Endothelial cell of umbilical vein (primary cell): ENCODE measurements at places on chromosomes 2 and 18. TPM values are rescaled to one million over a fixed set of nuclear protein-coding genes. Genes with fewer than 3 reads are reported as not detected.
A peak's percentile ranks its signal among the peaks of the same experiment; 100 is the strongest.

The AQP12B gene
- not detected in 2 replicates for polyA plus RNA-seq

The AMER3 gene
- polyA plus RNA-seq, result not detected in 2 replicates

The BIN1 gene
- polyA plus RNA-seq, result 25.8 and 26.3 TPM in 2 replicates

The BOK gene
- 95.5 and 132 TPM in 2 replicates for polyA plus RNA-seq

The PDE6D gene
- polyA plus RNA-seq, result 36.8 and 38.6 TPM in 2 replicates

The FKBP1B gene
- 40.2 and 44.6 TPM in 2 replicates for polyA plus RNA-seq

The TRIP12 gene
- polyA plus RNA-seq, result 37.8 and 53.8 TPM in 2 replicates

The FEV gene
- not detected in 2 replicates for polyA plus RNA-seq

The GPR17 gene
- polyA plus RNA-seq, result 0.10 and 0.11 TPM in 2 replicates

The KCNS3 gene
- polyA plus RNA-seq, result 0.75 and 1.0 TPM in 2 replicates

DNA sequence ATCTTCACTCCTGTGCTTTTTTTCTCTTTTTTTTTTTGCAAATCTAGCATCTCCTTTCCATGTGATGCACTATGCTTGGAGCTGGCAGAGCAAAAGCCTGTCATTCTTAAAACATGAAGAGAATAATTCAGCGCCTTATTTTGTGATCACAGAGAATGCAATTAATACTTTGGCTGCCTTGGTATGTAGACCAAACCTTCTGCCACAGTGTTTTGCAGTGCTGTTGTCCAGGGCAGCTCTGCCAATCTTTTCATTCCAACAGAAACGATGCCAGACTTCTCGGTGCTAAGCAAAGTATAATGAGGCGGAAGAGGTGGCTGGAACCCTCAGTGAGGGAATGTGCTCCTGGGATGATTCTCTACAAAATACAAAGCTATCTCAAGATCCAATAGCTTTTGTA, 25.6 kb downstream of the BCL2 start:
- H3K4me3 ChIP-seq, result no peak overlapping the region
- H3K27me3 ChIP-seq, result no peaks in the 10 kb centered on the region
- H3K4me1 ChIP-seq, result peaks cover 3% of the 10 kb centered on the region
- H3K27ac ChIP-seq, result no peak overlapping the region

DNA sequence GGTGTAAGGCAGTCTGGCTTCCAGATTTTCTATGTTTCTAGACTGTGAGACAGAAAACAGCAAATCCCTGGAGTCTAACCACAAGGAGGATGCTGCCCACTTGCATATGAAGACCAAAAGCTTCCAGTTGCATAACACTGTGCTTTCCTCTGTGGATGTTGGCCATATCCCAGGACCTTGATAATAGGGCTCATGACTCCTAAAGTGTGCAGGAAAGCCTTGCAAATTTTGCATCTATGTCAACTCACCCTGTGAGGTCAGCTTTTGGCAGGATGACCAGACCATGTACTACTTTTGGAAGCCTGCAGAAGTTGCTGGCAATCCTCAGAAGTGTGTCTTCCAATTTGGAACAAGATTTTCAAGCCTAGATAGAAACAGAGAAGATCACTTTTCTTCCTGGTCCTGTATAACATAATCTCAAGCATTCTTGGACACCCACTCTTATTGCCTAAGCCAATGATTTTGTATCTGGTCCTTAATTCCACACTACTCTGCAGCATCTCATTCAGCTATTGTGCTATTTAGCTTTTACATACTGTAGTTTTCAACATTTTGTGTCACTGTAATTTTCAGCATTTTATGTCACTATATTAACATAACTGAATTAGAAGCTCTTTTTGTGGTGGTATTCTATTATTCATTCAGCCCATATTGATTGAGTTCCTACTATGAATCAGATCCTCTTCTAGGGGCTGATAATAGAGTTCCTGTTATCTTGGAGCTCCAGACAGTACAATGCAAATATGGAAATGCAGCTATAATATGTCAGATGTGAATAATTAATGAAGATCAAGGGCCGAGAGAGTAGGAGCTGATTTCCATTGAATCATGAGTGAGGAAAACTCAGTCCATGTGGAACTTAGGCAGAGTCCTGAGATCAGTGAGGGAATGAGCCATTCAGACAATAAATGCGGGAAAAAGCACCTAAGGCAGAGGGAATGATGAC, 85.3 kb upstream of the RAB27B start:
- peaks cover 7% of the 10 kb centered on the region for H3K4me1 ChIP-seq
- H3K27ac ChIP-seq, result no peak overlapping the region
- H3K27me3 ChIP-seq, result no peaks in the 10 kb centered on the region
- H3K4me3 ChIP-seq, result no peak overlapping the region
- no peaks in the 10 kb centered on the region for H3K36me3 ChIP-seq

DNA sequence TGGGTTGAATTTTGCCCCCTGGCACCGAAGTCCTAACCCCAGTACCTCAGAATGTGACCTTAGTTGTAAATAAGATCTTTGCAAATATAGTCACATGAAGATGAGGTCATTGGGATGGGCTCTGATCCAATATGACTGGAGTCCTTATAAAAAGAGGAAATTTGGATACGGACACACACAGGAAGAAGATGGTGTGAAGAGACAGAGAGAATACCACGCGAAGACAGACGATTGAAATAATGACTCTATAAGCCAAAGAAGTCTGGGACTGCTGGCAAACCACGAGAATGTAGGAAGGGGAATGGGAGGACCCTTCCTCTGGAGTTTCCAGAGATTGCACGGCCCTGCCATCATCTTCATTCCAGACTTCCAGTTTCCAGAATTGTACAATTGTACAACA, 98.6 kb downstream of the CPO start:
- H3K27me3 ChIP-seq, result no peaks in the 10 kb centered on the region
- H3K36me3 ChIP-seq, result no peaks in the 10 kb centered on the region

GRCh38 chr2:192090911-192091310, 103.8 kb downstream of the TMEFF2 start:
- no peaks in the 10 kb centered on the region for H3K27me3 ChIP-seq
- DNase-seq, result no peak

GRCh38 chr2:232925153-232925820, 55.2 kb downstream of the SNORC start:
- no peaks in the 10 kb centered on the region for H3K36me3 ChIP-seq
- no peak overlapping the region for H3K4me3 ChIP-seq
- no peak for DNase-seq
- H3K27ac ChIP-seq, result no peak overlapping the region
- H3K4me1 ChIP-seq, result peaks cover 3% of the 10 kb centered on the region
- peaks cover 32% of the 10 kb centered on the region for H3K27me3 ChIP-seq

DNA sequence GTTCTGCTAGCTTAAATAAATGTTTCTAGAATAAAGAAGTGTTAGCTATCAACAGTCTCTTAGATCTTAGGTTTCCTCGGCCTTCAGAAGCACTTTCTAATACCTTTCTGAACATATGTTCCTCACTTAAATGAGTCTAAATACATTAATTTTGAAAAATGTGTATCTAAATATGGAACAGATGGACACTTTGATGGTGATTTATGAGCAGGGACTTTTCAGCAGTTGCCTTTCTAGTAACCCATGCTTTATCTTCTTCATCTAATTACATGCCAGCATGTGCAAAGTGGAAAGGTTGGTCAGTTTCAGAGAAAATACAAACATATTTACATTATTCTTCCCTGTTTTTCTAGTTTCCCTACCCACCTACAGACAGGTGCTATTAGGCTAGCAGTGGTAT, 797.0 kb upstream of the CHAC2 start:
- H3K36me3 ChIP-seq, result no peaks in the 10 kb centered on the region
- no peaks in the 10 kb centered on the region for H3K27me3 ChIP-seq
- no peaks in the 10 kb centered on the region for H3K4me1 ChIP-seq
- DNase-seq, result no peak
- no peak overlapping the region for H3K27ac ChIP-seq

GRCh38 chr2:233075966-233076339, 15.8 kb downstream of the INPP5D start:
- H3K27ac ChIP-seq, result no peak overlapping the region
- DNase-seq, result peak; percentile 17
- H3K4me3 ChIP-seq, result no peak overlapping the region
- peaks cover 18% of the 10 kb centered on the region for H3K4me1 ChIP-seq

DNA sequence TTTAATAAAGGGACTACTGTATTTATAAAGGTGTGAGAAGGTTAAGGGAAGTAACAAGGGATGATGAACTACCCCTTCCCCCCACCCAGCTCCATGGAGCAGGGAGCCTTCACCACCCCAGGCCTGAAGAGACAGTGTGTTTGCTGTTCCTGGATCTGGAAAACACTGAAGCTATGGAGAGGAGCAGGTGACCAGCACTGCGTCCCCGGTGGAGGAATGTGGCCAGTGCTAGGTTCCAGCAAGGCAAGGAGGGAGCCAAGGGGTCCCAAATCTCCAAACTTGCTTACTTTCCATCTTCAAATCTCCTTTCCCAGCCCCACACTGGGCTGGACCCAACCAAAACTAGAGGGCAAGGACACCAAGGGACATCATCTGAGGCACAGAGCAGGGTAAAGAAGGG, 128.7 kb upstream of the CD302 start:
- no peak overlapping the region for H3K4me3 ChIP-seq
- H3K27ac ChIP-seq, result no peak overlapping the region
- DNase-seq, result no peak

GRCh38 chr2:27275211-27276150, at the start of gene DNAJC5G:
TSS of gene DNAJC5G (plus strand) at chr2:27275433. CDS start at chr2:27276729, 1,296 bp downstream.
- H3K27ac ChIP-seq, result no peak within 1 kb of the TSS
- DNase-seq, result no peak
- H3K27me3 ChIP-seq, result no peaks in the 10 kb centered on the region
- no peaks in the 10 kb centered on the region for H3K36me3 ChIP-seq
- peaks cover 6% of the 10 kb centered on the region for H3K4me1 ChIP-seq

- no peaks in the 10 kb centered on the region for H3K4me1 ChIP-seq
- DNase-seq, result peak; percentile 52
- no peak overlapping the region for H3K27ac ChIP-seq
- H3K36me3 ChIP-seq, result no peaks in the 10 kb centered on the region
- H3K4me3 ChIP-seq, result no peak overlapping the region
- no peaks in the 10 kb centered on the region for H3K27me3 ChIP-seq
Observed at GRCh38 chr2:94986392-94986963, 39.0 kb upstream of the MAL start.

GRCh38 chr18:77632758-77633157, 383.1 kb downstream of the GALR1 start:
- H3K27me3 ChIP-seq, result no peaks in the 10 kb centered on the region
- DNase-seq, result no peak
- H3K36me3 ChIP-seq, result no peaks in the 10 kb centered on the region
- H3K4me1 ChIP-seq, result no peaks in the 10 kb centered on the region
- H3K4me3 ChIP-seq, result no peak overlapping the region

- no peak overlapping the region for H3K4me3 ChIP-seq
- H3K27me3 ChIP-seq, result no peaks in the 10 kb centered on the region
- no peak overlapping the region for H3K27ac ChIP-seq
- DNase-seq, result no peak
- no peaks in the 10 kb centered on the region for H3K4me1 ChIP-seq
Observed at GRCh38 chr2:236459393-236459792, 110.2 kb upstream of the ACKR3 start.

DNA sequence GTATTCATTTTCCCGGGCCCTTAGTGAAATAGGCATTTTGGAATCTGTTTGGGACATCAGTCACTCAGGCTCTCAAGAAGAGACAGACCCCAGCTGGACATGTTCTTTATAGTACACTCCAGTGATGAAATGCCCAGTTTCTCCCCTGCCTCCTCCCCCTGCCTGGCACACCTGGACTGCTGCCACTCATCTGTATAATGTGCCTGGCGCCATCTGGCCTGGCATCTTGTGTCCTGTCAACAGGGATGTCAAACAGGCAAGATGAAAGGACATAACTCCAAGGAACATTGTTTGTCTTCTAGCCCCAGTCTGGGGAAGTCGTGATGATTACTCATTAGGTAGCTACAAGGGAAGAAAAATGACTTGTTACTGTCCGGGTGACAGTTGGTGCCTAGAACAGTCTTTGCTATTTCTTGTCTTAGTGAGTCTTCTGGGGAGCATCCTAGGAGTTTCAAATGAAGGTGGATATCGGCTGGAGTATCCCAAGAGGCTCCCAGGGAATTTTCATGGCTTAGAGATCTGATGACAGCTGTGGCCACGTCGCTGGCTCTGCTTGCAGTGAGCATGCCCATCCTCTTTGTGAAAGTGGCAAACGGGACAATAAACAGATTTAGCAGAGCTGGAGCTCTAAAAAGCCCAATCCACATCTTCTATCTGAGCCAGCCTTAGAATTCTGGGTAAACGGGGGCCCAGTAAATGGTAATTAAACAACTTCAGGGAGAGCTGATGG, 153.6 kb downstream of the ALK start:
- DNase-seq, result no peak
- H3K36me3 ChIP-seq, result no peaks in the 10 kb centered on the region
- H3K4me1 ChIP-seq, result no peaks in the 10 kb centered on the region
- no peaks in the 10 kb centered on the region for H3K27me3 ChIP-seq
- no peak overlapping the region for H3K4me3 ChIP-seq

DNA sequence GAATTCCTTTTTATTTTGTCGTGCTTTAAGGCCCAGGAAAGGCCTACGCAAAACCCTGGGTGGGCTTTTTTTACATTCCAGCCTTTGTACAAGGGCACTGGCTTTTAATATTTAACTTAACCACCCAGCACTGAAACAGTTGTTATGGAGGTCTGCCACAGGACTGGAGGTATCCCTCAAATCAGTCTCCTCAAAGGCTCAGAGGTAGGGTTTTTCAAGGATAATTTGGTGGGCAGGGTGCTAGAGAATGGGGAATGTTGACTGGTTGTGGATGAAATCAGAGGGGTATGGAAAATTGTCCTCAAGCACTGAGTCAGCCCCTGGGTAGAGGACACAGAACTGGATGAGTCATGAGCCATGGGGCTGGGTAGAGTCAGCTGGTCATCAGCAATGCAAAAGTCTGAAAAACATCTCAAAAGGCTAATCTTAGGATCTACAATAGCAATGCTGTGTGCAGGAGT, 443.1 kb downstream of the THSD7B start:
- DNase-seq, result no peak
- no peak overlapping the region for H3K27ac ChIP-seq
- no peaks in the 10 kb centered on the region for H3K4me1 ChIP-seq
- H3K4me3 ChIP-seq, result no peak overlapping the region

GRCh38 chr2:120555092-120555491, 180.6 kb upstream of the GLI2 start:
- no peak overlapping the region for H3K27ac ChIP-seq
- H3K4me1 ChIP-seq, result peaks cover 13% of the 10 kb centered on the region
- H3K4me3 ChIP-seq, result no peak overlapping the region
- DNase-seq, result no peak
- peaks cover 11% of the 10 kb centered on the region for H3K27me3 ChIP-seq
- no peaks in the 10 kb centered on the region for H3K36me3 ChIP-seq

GRCh38 chr2:160920791-160921303, 239.4 kb upstream of the TANK start:
- no peaks in the 10 kb centered on the region for H3K27me3 ChIP-seq
- H3K4me3 ChIP-seq, result no peak overlapping the region
- no peak overlapping the region for H3K27ac ChIP-seq
